ENCODE measurements at places on chromosomes 3 and 15.

DNA sequence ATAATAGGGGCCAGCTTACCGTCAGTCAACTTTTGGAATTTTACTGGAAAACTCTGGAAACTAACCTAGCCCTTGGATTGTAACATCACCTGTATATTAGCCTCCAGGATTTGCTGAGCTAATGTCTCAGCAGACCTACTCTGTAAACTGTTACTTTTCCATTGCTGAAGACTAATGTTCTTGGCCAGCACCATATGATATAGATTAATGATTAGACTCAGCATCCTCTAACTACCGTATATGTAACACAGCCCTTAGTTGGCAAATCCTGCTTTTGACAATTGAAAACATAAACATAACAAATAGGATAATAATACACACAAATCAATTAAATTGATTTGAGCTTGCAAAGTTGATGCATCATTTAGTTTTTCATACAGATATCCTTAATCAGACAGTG is 26.6 kb upstream of the GBE1 start:
- no peak for DNase-seq

- no peak for DNase-seq
Observed at GRCh38 chr3:113436809-113437208, 4.5 kb downstream of the CFAP44 start.

DNA sequence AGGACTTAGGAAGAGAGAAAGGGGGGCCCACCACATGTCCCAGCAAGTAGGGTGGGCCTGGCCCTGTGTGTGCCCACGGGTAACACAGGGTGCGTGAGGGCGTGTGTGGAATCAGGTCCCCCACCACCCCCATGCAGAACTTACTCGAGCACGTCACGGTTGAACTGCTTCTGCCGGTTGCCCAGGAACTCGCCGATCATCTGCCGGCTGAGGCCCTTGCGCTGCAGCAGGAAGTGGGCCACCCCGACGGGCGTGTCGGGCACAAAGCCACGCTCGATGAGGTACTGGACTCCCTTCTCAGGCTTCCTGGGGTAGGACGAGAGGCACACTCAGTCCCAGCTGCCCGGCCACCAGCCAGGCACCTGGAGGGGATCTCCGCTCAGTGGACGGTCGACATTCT is 83.1 kb upstream of the RPL32 start:
- DNase-seq = no peak

DNA sequence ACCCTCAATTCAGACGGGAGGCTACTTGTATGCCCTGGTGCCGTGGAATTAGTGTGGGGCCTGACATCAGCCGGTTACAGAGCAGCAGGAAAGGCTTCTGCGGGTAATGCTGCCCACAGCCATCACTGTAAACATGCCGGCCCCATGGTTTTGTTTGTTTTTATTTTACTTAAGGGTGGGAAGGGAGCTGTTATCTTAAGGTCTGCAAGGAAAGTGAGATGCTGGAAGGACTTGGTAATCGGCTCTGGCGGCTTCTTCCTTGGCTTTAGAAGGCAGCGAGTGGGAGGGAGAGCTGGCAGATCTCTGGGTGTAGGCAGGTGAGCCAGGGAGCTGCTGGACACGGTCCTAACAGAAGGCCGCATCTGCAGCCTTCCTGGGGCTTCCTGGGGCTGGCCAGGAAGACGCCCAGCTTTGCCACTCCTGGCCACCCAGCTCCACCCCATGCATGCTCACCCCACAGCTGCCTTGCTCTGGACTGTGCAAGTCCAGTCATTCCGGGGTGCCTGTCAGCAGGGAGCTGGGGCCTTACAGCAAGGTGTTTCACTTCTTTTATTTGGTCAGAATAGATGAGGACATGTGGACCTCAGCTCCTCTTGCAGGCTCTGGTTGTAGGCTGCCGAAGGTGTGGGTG is 54.1 kb upstream of the FURIN start:
- no peak for DNase-seq

DNA sequence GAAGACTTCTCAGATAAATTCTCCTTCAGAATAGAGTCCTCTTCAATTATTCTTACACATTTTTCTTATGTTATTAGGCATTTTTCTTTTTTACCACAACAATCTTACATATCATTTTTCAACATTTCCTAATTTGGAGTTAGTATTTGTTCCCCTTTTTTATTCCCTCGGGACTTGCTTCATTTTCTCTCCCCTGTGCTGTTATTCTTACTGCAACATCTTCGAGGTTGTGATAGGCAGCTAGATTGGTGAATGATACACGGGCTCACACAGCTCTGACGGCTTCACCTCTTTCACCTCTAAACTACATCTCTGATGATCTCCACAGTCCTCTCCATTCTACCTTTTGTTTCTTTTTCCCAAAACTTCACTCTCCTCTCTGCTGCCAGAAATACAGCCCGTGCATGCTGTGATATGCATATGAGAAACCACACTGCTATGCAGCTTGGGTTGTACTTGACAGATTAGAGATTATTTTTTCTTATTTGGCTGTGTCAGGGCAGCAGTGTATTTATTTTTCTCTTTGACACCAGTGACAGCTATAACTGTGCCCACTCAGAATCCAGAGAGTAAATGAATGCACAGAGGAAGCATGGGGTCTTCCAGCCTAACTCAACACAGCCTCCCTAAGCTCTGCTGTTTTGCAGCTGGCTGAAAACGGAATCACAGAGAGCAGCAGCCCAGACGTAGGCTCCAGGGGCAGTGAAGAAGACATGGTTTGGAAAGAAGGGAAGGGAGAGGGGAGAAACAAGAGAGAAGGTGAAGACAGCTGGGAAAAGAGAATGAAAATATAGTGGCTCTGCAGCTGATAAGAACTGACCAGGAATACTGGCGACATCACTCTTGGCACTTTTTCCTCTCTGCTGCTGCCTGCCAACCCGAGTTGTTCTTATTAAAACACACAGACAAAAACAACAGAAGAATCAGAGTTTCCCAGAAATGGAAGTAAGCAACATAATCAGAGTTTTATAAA is 61.8 kb downstream of the SLC9A9 start:
- no peak for DNase-seq

- DNase-seq = no peak
Observed at GRCh38 chr3:139548801-139549200, 9.3 kb upstream of the RBP1 start.

GRCh38 chr3:178845420-178846118 is 226.0 kb downstream of the ZMAT3 start:
- no peak for DNase-seq

DNA sequence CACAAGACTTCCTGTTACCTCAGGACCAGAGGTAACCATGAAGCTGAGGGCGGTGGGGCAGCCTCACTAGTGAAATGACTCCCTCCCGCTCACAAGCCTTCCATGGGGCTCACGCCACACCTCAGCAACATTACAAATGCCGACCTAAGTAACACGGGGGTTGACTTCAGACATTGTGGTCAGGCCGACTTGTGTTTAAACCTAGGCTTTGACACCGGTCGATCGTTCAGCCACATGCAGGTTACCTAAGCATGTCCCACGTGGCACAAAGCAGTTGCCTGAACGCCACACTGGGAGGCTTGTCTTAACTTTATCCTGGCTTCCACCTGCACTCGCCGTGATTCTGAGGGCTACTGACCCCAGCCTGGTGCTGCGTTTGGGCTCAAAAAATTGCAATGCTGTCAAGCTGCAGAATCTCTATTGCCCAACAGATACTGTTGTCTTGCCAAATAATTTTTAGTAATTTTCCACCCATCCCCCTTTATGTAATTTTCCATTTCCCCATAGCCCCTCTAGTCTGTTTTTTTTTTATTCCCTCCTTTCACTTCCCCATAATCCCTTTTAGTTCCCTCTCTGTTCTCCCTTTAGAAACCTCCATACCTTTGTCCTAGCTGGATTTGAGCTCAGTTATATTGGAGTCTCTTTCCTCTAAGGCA is 158.6 kb upstream of the RGMA start:
- no peak for DNase-seq

DNA sequence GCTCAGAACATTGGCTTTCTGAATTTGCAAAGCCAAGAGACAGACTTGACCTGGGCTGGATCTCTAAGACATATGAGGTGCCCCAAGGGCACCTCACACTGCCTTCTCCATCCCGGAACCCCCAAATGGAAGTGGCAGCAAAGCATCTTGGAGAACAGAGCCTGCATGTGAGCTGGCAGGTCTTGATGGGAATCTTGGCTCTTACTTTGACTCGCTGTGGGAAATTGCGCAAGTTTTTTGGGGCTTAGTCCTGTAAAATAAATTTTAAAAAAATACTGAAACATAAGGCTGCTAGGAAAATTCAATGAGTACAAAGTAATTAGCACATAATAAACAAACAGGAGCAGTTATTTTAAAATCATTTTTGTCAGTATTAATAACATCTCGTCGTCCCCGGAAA is 13.7 kb upstream of the SEC22A start:
- no peak for DNase-seq

- DNase-seq = no peak
Observed at GRCh38 chr3:156474560-156475389, 80.1 kb downstream of the SSR3 start.

GRCh38 chr3:59979542-59979941 is 929.7 kb upstream of the CFAP20DC start:
- no peak for DNase-seq

- peak; percentile 47 for DNase-seq
Observed at GRCh38 chr3:57100046-57100695, 39.7 kb downstream of the SPATA12 start.

DNA sequence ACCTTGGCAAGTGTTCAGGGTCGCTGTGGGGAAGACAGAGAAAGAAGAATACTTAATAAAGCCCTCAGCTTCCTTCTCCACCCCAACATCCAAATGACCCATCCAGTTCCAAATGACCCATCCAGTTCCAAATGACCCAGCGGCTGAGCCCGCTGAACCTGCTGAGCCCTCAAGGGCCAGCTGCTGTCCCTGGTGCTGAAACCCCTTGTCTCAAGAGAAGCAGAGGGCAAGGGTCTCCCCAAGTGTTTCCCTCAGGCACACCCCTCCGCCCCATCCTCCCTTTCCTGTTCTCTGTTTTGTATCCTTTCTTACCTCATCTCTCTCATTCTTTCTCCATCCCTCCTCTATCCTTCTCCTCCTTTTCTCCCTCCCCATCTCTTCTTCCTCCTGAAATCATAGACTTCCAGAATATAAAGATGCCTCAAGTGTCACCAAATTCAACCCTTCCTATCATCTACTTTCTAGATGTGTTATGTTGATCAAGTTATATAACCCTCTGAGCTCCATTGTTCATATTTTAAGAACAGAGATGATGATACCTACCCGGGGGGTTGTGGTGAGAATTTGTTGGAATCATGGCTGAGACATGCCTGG is 29.0 kb downstream of the CCDC33 start:
- DNase-seq = no peak

- no peak for DNase-seq
Observed at GRCh38 chr3:55091381-55092225, 163.7 kb upstream of the LRTM1 start.

DNA sequence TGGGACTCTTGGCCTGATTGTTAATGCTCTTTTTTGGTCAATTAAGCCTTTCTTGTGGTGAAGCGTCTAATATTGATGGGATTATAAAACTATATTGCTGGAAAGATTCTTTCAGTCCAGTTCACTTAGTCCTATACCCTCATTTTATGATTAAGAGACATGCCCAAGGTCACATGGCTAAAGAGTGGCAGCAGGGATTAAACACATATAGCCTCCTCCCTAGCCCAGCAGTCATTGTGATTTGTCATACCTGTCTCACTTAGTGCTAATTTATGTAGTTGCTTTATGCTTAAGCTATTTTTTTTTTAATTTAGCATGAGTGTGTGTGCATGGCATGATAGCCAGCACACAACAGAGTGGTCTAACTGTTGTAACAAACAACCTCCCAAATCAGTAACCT is 9.5 kb downstream of the PARP14 start:
- no peak for DNase-seq

DNA sequence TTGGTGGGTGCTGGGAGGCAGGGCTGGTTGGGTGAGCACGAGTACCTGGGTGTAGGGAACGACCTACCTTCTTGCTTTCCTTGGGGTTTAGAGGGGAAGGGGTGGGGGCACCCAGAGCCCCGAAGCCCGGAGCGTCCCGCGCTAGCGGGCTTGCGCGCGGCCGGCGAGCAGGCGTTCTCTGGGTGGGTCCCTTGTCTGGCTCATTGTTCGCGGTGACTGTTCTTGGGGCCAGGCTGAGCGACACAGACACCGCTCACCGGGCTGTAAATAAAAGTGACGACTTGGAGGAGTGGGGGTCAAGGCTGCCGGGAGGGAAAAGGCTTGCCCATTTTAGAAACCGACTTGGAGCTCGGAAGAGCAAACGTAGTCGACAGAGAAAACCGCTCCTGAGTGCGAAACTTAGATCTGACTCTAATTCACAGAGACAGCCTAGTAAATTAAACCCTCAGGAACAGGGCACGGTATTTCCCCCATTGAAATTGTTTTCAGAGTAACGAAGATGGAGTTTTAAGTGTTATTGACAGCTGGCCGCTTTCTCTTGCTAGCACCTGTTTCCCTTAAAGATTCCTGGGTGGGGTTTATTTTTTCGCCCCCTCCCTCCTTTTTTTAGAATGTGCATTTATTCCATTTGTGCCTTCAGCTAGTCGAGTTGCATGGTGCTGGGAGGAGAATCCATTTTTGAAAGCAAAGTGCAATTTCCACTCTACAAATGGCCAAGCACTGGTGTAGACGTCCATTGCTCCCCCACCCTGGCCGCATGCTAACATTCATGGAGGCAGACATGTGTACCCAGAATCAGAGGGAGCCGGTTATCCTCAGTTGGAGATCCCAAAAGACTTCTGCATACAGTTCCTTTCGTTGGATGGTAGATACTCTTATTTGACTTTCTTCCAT is 532.1 kb upstream of the SEMA6D start:
- no peak for DNase-seq

- peak; percentile 32 for DNase-seq
Observed at GRCh38 chr3:187919048-187919447, 173.8 kb upstream of the BCL6 start.

- peak; percentile 20 for DNase-seq
Observed at GRCh38 chr3:39260957-39261356, 18.9 kb downstream of the CX3CR1 start.

DNA sequence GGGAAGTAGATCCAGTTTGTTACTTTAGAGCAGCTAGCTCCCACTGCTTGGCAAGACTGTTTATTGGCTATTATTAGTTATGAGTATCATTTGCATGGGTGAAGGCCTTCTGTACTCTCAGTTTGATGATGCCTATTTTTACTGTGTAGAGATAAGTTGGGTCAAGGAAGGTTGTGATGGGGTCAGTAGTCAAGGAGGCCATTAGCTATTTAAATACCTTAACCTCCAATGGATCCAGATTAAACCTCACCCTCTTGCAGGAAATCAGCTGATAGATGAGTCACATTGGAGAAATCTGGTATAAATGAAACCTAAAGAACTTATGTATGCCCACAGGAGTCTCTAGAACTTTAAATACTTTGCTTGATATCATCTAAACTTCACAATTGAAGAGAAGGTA is 45.0 kb downstream of the THBS1 start:
- no peak for DNase-seq

DNA sequence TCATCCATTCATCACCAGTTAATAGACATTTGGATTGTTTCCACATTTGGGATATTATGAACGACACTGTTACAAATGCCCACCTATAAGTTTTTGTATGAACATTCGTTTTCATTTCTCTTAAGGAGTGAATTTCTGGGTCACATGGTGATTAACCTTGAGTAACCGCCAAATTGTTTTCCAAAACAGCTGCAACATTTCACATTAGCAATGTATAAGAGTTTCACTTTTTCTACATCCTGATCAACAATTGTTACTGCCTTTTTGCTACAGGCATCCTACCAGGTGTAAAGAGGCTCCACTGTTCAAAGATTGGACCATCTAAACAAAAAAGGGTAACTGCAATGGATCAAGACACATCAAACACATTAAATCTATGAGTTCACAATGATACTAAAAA is 52.0 kb downstream of the CPEB1 start:
- no peak for DNase-seq

GRCh38 chr15:69795601-69796000 is 302.1 kb downstream of the TLE3 start:
- DNase-seq = no peak

Data from stimulated activated CD4-positive, alpha-beta T cell treated with anti-CD3 and anti-CD28 coated beads, Interleukin-4, amount 100 ng/mL, for 1 hour (primary cell).